ENCODE measurements at places on chromosomes 6 and 20.
A peak's percentile ranks its signal among the peaks of the same experiment; 100 is the strongest.

- DNase-seq: no peak
These were observed 25.6 kb upstream of the HLA-A start for GRCh38 chr6:29916741-29917140.

- no peak for DNase-seq
These were observed 738.2 kb downstream of the COL12A1 start for GRCh38 chr6:74467533-74468215.

DNA sequence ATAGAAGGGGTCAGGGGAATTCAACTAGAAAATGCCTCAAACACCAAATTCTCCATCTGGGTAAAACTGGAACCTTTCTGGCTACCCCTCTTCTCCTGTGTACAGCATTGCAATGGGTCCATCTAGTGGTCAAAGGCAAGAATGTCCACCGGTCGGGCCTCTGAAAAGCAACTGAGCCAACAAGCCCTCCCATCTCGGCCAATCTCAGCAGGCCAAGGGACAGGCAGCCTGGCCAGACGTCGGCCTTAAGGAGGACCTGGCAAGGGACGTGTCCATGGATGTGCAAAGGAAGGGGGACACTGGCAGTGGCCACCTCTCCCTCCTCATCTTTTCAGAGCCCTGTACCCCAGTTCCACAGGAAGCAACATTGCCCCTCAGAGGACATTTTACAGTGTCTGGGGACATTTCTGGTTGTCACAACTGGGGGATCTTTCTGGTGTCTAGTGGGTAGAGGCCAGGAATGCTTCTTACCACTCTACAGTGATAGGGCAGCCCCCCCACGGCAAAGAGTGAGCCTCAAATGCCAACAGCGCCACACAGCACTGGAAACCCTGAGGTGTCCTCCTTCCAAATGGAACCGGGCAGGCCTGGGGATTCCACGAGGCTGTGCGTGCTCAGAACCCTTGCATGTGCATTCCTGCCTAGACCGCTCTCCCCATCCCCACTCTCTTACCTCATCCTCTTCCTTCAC is 99.8 kb upstream of the FOXA2 start:
- no peak for DNase-seq

GRCh38 chr6:15621203-15622044 is 41.4 kb downstream of the DTNBP1 start:
- DNase-seq: no peak

GRCh38 chr6:154276810-154277628 is 79.6 kb downstream of the IPCEF1 start:
- no peak for DNase-seq

DNA sequence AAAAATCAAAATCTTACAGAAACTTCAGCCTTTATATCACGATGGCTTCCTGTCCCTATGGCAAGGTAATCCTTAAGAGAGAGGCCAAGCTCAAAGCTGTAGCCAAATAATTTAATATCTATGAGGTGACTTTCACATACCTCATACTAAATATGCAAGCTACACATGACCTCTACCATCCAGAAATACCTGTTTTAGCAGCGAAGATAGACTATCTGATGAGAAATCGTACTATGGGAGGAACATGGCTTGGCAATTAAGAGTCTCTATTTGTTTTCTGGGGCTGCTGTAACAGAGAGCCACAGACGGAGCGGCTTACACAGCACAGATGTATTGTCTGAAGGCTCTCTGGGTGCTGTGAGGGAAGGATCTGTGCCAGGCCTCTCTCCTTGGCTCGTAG is 31.0 kb upstream of the SALL4 start:
- no peak for DNase-seq

GRCh38 chr6:56849896-56850295 is 105.0 kb upstream of the BEND6 start:
- no peak for DNase-seq

DNA sequence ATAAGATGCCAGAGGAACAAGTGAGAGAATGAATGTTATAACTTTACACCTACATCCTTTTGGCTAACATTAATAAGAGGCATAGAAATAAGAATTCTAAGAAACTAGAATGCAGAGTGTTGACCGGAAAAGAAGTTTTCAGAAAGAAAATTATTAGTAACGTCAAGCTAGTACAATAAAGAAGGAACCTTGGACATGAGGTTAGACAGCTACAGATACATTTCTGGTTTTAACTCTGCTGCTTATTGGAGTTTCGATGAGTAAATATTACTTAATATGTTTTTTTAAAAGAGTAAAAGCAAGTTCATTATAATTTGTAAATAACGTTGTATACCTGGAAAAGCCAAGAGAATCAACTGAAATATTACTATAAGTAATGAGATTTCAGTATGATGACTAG is 22.7 kb downstream of the TAB2 start:
- DNase-seq: no peak

GRCh38 chr6:148934961-148935360 is 188.1 kb downstream of the UST start:
- no peak for DNase-seq

DNA sequence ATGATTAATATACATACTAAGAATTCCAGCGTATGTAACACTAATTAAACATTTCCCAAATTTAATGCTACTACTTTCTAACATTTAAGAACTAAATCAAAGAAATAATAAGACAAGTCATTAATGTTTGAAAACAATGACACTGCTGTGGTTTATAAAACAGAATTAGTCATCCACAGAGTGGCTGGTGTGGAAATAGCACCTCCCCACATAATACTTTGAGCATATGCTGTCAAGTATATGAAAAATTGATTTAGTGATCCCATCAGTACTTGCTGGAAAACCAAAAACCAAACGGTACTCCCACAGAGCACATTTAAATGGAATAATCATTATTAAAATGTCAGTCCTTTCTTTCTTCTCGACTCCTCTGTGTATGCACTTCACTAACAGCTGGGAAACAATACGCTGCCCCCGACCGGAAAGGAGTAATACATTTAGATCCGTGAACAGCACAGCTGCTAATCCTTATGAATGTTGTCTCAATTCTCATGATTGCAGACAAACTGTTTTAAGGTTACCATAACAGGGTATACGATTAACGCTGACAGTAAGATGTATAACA is 78.4 kb downstream of the PREP start:
- no peak for DNase-seq

DNA sequence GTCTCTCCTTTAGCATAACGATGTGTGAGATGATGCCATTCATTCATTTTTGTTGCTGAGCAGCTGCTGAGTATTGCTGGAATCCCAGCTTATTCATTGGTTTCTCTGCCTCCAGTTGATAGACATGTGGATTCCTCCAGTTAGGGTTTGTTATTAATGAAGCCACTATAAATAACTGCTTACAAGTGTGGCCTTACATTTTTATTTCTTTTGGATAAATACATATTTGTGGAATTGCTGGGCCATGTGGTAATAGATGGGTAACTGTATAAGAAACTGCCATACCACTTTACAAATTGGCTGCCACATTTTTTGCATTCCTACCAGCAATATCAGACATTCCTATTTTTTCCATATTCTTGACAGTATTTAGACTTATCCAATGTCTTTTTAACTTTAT is 2.6 kb upstream of the HLA-B start:
- no peak for DNase-seq

DNA sequence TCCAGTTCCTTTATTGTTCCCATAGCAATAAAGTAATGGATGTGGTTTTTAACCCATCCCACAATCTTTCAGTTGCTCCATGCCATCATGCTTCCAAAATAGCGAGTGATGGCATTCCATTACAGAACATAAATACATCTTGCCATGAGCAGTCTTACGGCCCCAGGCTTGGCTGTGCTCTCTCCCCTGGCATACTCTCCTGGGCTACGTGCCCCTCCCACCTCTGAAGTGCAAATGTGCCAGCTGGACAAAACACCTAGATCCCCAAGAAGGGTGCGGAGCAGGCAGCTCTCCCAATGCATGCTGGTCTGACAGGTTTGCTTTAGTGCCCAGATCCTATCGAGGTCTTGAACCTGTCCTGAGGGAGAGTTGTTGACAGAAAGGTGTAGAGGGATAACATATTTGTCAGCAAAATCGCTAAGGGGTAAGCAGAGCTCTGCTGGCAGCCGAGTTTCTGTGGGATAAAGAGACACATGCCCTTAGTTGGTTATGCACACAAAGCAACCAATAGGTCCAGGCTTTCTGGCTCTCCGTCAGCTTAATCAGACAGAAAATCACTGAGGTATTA is 43.9 kb upstream of the PAX1 start:
- DNase-seq: no peak

DNA sequence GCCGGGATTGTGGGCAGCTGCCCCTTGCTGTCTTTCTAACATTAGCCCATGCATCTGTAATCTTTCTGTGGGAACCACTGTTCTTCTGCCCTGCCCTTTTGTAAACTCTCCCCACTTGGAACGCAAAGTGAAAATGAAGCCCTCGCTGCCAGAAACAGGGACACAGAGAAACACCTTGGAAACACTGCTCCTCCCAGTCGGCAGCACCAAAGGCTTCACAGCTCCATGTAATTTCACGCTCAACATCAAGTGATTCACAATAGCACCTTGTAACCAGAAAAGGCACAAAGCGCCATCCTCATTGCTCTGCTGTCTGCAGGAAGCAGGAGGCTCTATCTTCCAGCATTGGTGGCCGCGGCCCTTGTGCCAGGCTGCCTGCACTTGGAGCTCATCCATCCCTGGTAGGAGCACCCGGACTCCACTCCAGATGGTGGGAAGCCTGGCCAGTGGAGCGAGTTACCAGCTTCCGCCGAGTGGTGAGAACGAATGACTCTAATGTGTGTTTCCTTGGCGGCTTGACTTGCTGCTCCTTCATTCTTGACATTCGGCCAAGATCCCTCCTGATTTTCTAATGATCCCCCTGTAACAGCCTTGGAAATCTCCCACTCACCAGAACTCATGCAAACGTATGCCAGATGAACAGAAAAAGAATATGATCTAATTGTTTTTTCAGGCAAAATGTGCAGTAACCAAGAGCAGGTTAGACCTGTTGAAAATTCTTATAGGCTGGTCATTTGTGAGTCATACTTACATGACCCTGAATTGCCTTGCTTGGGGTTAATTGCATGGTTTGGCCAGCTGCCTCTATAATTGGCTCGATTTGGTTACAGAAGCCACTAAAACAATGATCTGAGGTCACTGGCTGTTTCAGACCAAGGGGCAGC is 169.1 kb upstream of the CDYL start:
- DNase-seq: no peak

- DNase-seq: peak; percentile 25
These were observed 49.6 kb downstream of the ATXN1 start for GRCh38 chr6:16711546-16712254.

DNA sequence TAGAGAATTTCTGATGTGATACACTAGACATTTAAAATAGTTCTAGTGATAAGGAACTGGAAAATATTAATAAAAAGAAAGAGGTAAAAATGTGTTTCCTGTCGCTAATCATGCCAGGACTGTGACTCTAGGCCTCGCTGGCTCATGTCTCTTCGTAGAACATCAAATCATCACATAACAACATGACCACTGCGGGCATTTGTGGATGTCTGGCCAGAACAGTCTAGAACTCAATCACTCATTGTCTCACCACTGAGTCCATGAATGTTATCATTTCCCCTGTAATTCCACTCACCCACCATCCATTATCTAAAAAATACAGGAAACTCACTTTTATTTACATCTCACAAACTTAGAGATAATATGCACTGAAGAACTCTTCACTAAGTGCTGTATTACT is 3.4 kb downstream of the HMGN3 start:
- DNase-seq: no peak

DNA sequence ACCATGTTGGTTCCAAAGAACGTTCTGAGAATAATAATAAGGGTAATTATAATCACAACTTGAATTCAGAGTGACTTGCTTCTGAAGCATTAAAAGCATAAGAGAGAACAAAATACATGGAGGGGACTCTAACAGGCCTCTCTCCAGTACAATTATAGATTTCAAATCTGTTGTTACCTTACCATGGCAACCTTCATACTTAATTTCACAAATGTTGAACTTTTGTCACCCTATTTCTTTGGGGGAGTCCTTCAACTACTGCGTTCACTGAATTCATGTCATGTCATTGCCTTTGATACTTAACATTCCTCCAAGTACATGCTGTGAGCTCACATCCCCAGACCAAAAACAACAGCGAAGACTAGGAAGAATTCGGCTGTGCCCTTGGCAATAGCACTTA is 104.0 kb downstream of the MKKS start:
- DNase-seq: no peak

DNA sequence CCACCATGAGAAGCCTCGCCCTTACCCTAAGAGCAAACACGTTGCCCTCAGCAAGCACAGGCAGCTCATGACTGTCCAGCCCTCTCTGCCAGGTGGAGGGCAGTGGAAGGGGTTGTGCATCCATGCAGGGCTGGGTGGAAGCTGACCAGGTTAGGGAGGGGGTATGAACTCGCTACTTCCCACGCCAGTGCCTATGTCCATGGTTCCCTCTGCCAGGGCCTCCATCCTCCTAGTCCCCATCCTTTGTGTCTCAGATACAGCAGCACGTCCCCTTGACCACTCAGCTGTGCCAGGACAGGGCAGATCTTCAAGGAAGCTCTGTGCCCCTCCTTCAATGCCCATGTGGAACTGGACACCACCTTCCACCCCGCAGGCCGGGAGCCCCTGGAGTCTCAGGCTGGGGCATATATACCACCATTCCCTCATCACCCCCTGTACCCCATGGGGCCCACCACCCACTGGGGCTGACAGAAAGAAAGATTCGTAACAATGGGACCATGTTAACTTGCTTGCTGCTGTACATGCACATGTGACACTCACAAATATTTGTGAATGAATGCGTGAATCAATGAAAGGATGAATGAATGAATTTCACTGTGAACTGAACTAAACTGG is 90.7 kb downstream of the ANKRD60 start:
- no peak for DNase-seq

DNA sequence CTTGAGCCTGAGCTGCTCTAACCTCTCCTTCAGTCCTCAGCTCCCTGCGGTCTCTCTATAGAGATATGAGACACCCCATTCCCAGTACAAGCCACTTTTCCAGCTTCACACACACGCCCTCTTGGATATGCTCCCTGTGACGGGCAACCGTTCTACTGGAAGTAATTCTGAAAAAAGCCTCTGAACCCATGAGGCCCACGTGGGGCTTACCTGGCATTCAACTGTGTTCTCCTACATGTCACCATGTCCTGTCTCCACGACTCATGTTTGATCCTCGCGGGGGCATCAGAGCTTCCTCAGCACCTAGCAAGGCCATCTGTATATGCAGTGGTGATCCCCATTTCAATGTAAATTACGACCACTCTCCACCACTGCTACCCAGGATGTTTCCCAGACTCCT is 69.2 kb upstream of the DUSP22 start:
- DNase-seq: no peak

DNA sequence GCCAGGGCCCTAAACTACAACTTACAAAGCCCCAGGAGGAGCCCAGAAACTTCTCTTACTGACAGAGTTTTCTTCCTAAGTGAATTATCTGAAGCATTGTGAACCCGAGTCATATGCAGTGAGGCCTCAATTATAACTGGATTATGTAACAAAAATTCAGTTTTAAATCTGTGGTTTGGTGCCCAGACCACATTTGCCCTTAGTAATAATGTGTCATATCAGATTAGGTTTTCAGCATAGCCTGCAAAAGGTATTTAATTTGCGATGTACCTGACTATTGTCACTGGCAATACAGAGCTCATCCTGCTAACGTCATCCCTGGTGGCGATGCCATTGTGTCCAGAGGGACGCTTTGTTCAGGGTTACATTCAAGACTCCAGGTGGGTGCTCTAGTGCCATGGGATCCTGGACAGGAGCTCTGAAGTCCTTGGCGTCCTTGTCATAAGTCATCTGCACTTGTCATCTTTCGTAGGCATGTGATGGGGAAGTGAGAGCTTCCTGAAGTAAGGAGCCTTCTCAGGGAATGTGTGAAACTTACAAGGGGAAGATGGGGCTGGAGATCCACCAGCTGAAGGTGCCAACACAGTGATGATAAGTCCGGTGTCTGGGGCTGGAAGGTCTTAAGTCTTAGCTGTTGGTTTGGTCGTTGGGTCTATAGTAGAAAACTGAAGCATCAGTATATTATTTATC is 65.1 kb downstream of the HIVEP1 start:
- DNase-seq: no peak

All from T-helper 17 cell (primary cell).